ENCODE measurements at places on chromosomes 2 and 18.

DNA sequence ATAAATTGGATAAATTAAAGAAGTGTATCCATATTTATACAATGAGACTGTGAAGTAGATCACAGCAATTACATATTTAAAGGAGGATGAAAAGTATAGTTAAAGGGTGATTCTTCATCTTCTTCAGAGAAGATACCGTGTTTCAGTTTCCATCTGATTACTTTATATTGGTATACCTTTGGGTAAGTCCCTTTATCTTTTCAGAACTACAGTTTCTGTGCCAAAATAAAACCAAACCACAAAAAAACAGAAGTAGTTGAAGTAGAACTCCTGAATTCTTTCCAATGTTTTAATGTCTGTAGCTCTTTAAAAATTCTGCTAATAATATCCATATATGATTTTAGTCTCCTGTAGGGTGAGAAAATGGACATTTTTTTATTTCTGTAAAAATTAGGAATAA lies 231.2 kb upstream of the LINC00305 start:
- DNase-seq = no peak

- DNase-seq = no peak
Observed at GRCh38 chr2:239233576-239233975, 167.2 kb downstream of the HDAC4 start.

DNA sequence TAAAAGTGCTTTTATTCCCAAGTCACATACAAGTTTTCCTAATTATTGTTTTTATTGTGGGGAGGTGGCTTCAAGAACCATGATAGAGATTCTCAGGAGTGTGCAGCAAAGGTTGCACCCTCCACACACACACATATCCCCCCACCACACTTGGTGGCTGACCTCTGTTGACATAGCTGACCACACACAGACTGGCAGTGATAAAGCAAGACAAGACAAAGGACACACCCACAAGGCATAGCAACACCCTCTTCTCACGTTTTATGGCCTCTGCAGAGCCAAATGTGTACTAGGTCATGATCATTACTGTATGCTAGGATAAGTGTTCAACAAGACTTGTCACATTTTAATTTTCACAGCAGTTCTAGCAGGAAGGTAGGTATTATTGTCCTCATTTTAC lies 143.0 kb upstream of the EPC2 start:
- DNase-seq = no peak

GRCh38 chr2:218186355-218186766 lies 19.6 kb upstream of the CXCR1 start:
- peak; percentile 57 for DNase-seq

DNA sequence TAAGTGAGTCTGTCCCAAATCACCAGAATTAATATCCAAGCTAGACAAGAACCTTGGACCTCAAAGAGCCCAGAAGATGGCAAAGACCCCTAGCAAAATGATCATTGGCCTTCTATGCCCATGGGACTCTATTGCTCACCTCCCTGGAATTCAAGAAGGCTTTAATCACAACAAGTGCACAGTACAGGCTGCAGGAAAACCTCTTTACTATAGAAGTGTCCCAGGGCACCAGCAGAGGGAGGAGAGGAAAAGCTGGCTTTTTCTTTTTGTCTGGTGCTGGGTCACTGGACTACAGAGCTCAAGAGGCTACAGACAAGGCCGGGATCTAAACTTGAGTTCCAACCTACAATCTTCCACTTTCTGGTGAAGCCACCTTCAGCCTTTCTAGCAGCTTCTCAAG lies 88.3 kb upstream of the PPP1CB start:
- no peak for DNase-seq

- DNase-seq = no peak
Observed at GRCh38 chr2:160142472-160142871, 57.6 kb downstream of the ITGB6 start.

DNA sequence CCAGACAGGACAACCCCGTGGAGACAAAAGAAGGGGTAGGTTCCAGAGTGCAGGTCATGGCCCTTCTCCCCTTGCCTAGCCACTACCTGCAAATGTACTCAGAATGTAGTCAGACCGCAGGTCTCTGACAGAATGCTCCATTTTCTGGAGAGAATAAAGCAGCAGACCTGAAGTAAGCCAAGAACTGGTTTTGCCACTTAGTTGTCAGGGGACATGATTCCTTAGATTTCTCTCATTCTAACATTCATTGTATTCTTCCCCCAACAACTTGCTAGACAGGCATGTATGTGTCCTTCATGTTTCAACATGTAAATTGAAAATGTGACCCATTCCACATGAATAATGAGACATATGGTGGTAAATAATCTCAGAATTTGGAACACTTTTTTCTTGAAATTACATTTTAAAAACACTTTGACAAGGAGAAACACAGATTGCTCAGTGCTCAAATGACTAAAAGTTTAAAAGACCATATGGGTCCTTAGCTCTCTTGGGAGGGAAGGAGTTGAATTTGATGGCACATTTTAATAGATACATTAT lies 142.4 kb downstream of the CCBE1 start:
- no peak for DNase-seq

DNA sequence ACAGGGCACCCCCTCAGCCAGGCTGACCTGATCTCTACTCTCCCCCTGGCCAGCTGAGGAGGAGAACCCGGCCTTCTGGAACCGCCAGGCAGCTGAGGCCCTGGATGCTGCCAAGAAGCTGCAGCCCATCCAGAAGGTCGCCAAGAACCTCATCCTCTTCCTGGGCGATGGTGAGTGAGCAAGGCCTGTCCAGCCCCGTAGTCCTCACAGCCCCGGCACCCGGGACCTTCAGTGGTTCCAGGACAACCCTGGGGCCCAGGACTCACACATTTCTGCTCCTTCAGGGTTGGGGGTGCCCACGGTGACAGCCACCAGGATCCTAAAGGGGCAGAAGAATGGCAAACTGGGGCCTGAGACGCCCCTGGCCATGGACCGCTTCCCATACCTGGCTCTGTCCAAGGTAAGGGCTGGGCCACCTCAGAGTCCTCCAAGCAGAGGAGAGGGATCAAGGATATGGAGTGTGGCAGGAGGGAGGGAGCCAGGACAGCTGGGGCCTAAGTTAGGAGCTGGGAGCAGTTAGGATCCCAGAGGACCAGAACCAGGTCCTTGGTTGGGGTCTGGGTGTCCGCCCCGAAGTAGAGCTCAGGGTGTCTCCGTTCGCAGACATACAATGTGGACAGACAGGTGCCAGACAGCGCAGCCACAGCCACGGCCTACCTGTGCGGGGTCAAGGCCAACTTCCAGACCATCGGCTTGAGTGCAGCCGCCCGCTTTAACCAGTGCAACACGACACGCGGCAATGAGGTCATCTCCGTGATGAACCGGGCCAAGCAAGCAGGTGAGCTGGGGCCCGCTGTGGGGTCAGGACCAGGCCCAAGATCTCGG lies 555 bp downstream of the ALPI start:
- DNase-seq = no peak

DNA sequence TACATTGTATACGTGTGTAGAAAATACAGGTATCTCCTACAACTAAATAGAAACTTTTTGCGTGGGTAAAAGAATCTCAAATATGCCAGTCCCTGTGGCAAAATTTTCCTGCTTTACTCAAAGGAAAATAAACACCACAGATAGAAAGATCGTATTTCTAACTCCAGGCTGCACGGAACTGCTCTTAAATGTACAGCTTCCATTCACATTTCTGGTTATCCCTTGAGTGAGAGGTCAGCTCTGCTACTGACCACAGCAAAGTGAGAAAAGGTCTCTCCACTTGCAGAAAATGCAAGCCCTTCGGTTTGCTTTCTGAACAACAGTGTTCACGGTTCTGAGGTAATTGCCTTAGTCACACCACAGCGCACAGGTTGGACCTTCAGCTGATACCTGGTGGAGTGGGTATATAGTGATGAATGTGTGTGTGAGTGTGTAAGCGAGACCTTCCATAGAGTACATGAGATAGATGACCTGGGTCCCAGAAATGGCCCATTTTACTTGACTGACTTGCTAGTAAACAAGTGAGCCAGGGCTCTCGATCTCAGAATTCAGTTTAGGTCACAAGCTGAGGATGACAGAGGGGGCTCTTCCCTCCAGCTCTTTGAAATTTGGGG lies 52.1 kb downstream of the ALPK2 start:
- DNase-seq = no peak

DNA sequence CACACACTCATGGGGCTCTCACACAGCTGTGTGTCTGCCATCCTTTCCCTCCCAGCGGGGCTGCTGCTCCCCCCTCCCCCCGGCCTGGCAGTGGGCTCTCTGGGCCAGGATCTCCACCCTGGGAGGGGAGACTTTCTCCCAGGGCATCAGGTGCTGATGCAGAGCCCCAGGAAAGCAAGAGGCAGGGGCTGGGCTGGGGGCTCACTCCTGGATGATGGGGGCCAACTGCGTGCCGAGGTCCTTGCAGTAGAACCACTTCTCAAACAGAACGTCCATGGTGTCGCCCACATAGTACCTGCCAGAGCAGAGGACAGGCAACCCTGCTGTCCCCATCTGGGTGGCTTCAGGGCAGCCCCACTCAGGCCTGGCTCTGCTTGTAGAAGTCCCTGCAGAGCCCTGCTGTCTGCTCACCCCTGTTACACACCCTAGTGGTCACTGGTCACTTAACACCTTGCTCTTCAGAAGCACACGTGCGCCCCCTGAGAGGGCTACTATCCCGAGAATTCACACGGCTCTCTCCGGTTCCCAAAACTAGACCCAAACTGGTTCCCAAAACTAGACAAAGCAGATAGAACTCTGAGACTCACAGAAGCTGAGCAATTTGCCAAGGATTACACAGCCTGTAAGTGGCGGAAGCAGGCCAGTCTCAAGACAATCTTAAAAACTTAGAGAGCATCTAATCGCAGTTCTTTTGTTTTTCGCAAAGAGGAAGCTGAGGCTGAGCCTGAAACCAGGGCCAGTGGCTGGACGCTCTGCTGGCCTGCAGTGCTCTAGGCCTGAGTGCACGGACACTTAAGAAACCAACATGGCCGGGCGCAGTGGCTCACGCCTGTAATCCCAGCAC lies 6.6 kb upstream of the OXER1 start:
- no peak for DNase-seq

- DNase-seq = no peak
Observed at GRCh38 chr2:72145289-72145657, 2.4 kb downstream of the CYP26B1 start.

GRCh38 chr18:75023473-75023872 lies 185.5 kb downstream of the PTGR3 start:
- no peak for DNase-seq

DNA sequence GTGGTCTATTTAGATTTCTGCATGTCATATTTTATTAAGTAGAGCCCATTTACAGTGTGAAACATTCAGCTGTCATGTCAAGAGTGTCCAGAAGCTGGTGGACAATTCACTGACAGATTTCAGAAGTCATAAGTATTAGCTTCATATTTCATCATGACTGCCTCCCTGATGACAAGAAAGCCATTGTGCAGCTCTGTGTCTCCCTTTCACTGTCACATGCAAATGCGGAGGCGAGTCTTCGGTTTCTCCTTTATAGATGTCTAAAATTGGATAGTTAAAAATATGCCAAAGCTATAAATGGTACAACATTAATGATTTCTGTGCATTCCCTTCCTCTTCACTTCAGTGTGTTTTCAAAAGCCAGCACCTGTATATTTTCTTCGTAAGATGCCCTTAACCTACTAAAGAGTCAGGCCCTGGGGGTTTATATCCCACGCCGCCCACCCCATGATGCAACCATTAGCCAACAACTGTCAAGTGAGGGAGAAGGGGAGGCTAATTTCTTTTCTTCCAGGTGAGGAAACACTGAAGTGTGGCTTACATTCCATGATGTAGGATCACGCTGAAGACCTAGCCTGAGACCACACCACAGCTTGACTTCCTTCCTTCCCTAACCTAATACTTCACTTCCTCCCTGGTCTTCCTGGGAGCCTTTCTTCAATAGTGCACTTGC lies 99.6 kb upstream of the DDX18 start:
- no peak for DNase-seq

- no peak for DNase-seq
Observed at GRCh38 chr18:42048158-42048557, 93.1 kb downstream of the PIK3C3 start.

DNA sequence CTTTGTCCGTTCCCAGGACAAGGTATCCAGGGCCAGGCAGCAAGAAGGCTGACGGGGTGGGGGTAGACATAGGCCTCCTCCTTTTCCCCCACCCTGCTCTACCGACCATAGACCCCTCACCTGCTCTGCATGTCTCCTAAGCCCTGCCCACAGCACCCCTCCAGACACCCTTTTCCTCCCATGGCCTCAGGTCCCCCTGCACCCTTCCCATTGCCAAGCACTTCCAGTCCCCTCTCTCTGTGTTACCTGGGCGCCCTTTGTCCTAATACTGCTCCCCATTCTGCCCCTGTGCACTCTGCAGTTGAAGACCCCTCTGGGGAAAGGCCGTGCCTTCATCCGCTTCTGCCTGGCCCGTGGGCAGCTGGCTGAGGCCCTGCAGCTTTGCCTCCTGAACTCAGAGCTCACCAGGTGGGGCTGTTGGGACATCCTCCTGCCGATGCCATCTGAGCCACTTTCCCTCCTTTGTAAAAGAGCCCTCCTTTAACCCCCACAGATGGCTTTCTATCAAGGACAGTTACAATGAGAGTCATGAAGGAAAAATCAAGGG lies 3.5 kb downstream of the RUFY4 start:
- no peak for DNase-seq

- no peak for DNase-seq
Observed at GRCh38 chr18:62384068-62384467, 59.0 kb downstream of the TNFRSF11A start.

GRCh38 chr18:48986851-48987761 lies 36.3 kb upstream of the SMAD7 start:
- no peak for DNase-seq

DNA sequence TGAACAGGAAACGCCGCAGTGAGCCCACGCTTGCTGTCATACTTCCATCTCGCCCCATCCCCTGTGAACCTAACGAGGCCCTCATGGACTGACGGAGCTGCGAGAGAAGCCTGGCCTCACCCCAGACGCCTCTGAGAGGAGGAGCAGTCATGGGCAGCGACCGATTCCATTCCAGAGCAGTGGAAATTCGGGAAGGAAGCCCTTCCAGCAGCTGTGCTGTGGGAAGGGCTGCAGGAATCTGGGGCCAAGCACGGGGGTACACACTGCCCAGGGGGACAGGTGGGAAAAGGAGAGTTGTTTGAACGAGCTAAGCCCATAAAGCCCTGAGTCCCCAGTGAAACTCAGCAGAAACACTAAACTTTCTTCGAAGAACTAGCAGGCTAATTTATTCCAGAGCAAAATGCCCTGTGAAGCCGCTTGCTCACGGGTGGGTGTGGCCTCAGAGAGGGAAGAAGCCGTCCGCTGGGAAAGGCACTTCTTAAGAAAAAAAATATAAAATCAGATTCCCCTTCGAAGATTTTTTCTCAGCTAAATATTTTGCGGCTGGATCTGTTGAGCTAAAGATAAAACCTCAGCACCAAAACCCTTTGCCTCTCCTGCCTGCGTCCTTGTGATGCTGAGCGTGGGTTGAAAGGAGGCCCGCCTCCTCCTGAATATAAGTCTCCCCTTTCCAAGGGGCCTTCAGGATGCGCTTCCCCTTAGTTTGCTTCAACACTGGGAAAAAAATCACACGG lies 38.2 kb downstream of the ANKMY1 start:
- DNase-seq = no peak

All from stimulated activated naive CD4-positive, alpha-beta T cell (primary cell).